ENCODE measurements at places on chromosomes 16 and 17.

GRCh38 chr16:57406881-57407280, 2.3 kb downstream of the CCL17 start:
- no peak for DNase-seq

GRCh38 chr17:34051046-34051445, 204.0 kb upstream of the CCL2 start:
- no peak for DNase-seq

- DNase-seq = no peak
Observed at GRCh38 chr17:10357768-10358167, 15.0 kb downstream of the MYH13 start.

- DNase-seq = no peak
Observed at GRCh38 chr17:77085926-77086432, 54.8 kb upstream of the SEC14L1 start.

DNA sequence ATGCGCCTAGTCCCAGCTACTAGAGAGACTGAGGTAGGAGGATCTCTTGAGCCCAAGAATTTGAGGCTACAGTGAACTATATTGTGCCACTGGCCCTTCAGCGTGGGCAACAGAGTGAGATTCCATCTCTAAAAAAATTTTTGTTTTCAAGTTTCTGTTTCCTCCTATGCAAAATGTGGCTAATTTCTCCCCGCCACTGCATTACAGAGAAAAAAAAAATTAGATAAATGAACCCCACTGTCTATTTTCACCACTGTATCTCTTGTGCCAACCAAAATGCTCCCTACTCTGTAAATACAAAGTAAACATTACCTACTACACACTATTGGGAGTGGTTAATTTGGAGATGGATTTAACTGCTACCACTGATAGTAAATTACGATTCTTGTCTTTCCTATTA, 2.0 kb downstream of the MARF1 start:
- DNase-seq = no peak

- no peak for DNase-seq
Observed at GRCh38 chr16:25177831-25178688, 38.7 kb upstream of the AQP8 start.

GRCh38 chr17:40944531-40944930, 7.1 kb upstream of the KRT23 start:
- DNase-seq = no peak

DNA sequence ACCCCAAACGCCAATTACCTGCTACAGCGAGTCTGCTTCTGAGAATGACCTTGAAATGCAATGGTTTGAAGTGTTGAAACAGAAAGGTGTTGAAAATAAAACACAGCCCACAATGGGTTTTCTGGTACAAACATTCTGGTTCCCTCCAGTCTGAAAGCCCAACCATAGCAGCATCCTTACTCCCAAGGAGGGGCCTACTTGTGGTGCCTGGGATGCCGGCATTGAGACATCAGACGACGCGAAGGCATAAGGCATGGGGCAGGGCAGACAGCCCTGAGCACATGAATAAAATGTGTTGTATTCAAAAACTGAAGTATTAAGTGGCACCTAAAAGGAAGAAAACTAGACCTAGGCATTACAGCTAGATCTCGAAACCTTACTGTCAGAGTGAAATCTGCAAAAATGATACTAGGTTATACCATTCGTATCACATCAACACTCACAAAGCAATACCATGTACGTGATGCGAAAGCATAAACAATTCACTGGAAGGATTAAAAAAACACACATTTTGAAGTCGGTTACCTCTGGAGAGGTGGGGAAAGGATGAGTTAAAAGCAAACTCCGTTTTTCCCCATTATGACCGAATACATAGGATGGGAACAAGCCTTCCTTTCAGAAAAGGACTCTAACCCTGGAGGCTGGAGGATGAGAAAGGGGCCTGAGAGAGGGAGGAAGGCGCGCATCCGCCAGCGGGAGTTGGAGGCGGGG, 702 bp downstream of the NUDT21 start:
- no peak for DNase-seq
